ENCODE measurements at places on chromosomes 16 and 17.

- DNase-seq: no peak
Observed at GRCh38 chr17:59723041-59723440, 15.6 kb downstream of the VMP1 start.

- DNase-seq: peak; percentile 51
Observed at GRCh38 chr16:1535391-1536291, 2.2 kb downstream of the TMEM204 start.

GRCh38 chr16:80990978-80991377, 15.7 kb downstream of the CMC2 start:
- no peak for DNase-seq

DNA sequence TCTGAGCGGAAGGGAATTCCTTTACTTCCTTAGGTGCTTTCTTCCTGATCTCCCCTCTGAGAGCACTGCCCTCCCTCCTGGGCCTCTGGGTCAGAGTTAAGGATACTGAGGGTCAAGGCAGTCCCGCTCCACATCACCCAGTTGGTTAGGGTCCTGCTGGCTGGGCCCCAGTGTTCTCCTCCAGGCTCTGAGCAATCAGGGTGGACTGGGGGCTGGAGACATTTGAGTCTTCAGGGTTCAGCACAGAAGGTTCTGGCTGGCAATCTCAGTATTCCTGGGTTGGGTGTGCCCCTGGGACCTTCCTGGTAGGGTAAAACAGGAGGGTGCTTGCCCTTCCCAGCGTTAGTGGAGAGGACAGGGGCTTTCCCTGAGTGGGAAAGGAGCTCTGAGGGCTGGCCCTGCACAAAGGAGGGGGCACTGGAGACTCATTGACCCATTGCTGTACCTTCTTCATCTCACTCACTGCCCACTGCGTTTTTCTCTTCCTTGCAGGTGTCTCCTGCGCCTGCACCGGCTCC, 448 bp downstream of the MT1M start:
- DNase-seq: no peak

DNA sequence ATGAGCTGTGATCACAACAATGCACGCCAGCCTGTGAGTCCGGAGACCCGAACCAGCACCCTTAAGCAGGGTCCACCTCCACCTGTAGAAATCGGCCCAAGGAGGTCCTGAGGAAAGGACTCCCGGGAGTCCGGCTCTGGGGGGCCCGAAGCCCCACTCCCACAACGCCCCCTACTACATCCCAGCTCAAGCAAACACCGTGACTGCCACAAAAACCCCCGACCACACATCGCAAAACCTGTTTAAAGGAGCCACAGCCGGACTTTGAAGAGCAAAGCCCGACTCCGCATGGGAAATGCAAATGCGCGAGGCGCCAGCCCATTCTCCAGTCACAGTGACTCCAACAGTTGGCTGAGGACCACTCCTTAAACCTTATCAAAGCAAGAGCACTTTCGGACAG, 682.4 kb downstream of the KCNJ18 start:
- DNase-seq: no peak

GRCh38 chr16:2819179-2819938, 2.3 kb downstream of the PRSS21 start:
- DNase-seq: no peak

DNA sequence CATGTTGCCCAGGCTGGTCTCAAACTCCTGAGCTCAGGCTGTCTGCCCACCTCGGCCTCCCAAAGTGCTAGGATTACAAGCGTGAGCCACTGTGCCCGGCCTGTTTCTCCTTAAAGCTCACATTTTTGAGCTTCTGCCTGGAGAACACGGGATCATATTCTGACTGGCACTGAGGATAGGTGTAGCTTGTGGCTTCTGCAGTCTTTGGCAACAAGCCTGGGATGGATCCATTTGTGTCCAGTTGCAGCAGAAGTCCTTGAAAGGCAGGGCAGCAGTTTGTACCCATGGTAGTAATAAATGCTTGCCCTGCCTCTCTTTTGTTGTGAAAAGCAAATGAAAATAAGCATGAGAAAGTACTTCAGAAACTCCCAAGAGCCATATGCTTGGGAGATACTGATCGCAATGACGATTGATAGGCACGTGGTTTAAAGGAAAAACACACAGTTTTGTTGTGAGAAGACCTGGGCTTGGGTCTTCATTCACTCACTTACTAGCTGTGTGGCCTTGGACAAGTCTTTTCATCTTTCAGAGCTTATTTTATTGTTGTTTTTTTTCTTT, 3.1 kb upstream of the CORO7 start:
- no peak for DNase-seq

DNA sequence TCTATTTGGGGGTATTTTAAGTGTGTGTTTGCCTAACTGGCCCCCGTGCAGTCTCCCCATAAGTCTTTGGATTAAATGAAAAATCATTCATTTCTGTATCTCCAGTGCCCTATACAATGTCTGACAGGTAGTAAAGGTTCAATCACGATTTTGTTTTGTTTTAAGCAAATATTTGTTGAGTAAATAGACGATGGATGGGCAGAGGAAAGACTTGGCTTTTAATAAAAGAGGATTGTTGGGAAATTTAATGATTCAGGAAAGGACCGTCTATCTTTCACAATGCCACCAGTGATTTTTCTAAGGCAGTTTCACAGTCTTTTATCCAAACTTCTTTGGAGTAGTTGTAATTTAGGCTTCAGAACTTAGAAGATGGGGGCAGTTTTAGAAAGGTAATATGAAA, 636.6 kb upstream of the GOT2 start:
- no peak for DNase-seq

DNA sequence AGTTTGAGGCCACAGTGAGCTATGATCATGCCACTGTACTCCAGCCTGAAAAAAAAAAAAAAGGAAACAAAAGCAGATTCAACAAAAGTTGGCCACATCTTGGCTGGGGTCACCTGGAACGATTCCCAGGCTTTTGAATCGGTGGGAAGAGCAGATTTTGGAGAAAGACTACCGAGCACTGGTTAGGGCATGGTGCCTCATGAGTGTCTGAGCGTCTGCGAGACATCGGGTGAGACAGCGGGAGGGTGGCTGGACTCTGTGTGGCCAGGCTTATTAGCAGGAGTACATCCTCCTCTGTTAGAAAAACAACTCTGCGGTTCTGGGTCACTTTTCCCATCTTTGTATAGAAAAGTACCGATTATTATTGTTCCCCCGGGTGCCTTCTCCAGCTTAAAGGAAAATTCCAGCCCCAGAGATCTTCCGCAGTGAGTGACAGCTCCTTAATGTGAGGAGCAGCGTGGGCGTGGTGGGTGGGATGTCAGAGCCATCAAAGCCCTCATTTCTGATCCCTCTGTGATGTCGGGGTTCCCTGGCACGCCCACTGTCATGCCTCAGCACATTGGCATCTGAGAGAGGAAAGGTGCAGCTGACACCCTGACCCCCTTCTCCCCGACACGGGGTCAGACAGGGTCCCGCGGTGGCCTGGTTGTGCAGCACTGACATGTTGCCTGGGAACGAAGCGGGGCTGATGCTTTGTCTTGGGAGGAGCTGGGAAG, 6.9 kb downstream of the RGS9 start:
- no peak for DNase-seq

- peak; percentile 55 for DNase-seq
Observed at GRCh38 chr16:87491522-87492290, 1.1 kb downstream of the ZCCHC14 start.

DNA sequence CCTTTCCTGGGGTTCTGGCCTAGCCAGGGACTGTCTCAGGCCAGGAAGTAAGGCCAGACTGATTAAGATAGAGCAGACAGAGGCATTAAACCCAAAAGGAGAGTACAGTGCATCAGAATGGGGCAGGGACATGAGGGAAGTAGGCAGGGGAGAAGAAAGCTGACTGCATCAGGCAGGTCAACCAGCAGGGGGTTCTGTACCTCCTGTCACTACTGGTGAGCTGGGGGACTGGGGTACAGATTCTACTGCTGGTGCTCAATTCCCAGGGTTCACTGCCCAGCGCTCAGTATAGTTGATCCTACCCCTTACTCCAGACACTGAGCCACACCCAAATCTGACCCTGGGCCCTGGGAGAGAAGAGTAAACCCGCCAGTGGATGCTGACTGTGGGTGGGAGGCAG, 12.9 kb upstream of the MTMR4 start:
- no peak for DNase-seq

GRCh38 chr17:75587675-75588595, at the start of gene MYO15B:
Gene MYO15B (plus strand): TSS chr17:75587800. CDS start chr17:75588058, 258 bp downstream.
- DNase-seq: no peak

GRCh38 chr17:17855976-17856375, 19.2 kb upstream of the SREBF1 start:
- DNase-seq: no peak

DNA sequence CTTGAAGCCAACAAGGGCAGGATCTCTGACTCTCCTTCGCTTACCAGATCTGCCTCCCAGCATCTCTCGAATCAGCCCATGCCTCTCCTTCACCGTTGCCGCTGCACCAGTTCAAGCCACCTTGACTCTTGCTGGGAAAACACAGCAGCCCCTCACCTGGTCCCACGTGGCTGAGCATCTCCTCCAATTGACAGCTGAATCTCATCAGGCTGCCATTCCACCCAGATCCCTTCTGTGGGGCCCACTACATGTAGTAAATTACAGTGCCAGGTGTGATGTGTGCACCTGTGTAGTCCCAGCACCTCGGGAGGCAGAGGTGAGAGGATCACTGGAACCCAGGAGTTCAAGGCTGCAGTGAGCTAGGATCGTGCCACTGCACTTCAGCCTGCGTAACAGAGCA, 37.8 kb upstream of the C16orf78 start:
- DNase-seq: no peak

- no peak for DNase-seq
Observed at GRCh38 chr17:50123649-50124349, 6.2 kb downstream of the SAMD14 start.

DNA sequence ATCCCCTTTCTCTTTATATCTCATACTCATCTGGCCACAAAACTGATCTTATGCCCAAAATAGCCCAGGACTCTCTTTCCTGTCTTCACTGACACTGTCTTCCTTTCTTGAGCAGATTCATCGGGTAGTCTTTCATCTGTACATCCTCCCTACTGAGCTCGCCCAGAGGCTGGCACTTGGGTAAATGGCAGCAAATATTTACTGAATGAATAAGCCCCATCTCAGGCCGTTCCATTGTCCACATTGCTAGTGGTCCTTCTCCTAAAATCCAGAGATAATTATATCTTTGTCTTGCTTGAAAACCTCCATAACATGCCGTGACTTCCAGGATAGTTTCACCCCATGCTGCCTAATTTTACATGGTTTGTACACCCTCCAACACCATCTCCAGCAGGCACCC, 158.1 kb upstream of the SDK2 start:
- no peak for DNase-seq
